ENCODE measurements at places on chromosomes 11 and 22.
A peak's percentile ranks its signal among the peaks of the same experiment; 100 is the strongest.

DNA sequence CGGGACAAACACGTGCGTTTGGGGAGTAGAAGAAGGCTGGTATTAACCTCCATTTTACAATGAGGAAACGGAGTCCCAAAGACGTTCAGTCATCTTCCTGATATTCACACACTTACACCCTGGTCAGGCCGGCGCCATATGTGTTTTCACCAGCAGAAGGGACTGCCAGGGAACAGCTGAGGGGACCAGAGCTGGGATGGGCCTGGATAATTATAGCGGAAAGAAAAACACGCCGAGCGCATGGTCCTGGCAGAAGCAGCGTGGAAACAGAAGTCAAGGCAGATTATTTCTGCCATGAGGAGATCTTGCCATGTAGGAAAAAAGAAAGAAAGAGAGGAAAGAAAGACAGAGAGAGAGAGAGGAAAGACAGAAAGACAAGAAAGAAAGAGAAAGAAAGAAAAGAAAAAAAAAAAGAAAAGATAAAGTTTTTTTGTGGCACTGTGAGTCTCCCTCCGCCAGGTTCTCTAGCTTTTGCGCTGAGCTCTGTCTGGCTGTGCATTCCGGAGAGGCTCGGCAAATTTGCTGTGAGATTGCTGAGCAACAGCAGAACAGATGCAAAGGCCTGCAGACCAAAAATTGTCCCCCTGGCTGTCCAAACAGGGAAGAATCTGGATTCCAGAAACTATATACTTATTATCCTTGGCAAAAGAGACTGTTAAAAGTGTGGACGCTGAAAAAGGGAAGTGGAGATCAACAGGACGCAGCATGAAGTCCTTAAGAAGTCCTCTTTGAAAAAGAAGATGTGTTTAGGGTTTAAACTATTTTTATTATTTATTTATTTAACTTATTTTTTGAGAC, 1.3 kb upstream of the UCP2 start:
- DNase-seq: peak; percentile 78

- DNase-seq: no peak
Measured at GRCh38 chr22:42078469-42079318, 806 bp upstream of the SMDT1 start.

GRCh38 chr11:117484156-117484555, 156.5 kb downstream of the CEP164 start:
- no peak for DNase-seq

GRCh38 chr11:62752177-62752785, 1.7 kb downstream of the ZBTB3 start:
- DNase-seq: no peak

GRCh38 chr11:128506356-128506755, 81.0 kb downstream of the ETS1 start:
- DNase-seq: no peak
